ENCODE measurements at places on chromosomes 4 and X.

GRCh38 chrX:13666836-13667235 is 13.9 kb downstream of the TCEANC start:
- no peak for DNase-seq

DNA sequence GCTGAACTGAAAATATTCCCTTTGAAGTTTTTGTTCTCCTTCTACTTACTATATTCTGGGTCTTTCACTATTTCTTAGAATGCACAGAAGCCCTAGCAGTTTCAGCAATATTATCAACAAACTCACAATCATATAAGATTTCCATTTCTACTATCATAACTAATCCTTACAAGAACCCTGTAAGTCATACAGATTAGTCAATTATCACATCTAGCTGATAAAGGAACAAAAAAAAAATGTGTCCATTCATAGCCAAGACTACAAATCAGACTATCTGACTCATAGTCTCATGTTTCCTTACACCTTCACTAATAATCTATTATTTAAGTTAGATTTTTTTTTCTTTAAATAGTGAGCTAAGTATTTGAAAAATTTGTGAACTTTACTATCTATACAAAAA is 72.5 kb downstream of the LRBA start:
- DNase-seq, result no peak

- DNase-seq, result no peak
Observed at GRCh38 chrX:40922307-40922706, 162.9 kb upstream of the USP9X start.

GRCh38 chrX:107971636-107972035 is 10.5 kb downstream of the TEX13B start:
- DNase-seq, result no peak

DNA sequence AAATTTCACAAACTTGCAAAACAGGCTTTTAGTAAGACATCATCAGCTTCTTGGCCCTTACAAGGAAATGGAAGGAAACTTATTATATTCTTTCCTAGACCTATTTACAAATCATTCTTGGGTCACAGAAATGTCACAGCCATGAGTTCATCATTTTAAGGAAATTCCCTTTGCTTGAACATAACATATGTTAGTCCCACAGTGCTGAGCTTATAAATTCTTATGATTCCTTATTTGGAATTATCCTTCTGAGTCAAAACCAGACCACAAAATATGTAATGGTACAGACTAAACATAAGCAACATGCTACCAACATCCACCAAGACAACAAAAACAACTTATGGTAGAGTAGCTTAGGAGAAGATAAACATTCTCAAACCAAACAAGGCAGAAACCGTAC is 236.9 kb upstream of the CTSO start:
- DNase-seq, result no peak

DNA sequence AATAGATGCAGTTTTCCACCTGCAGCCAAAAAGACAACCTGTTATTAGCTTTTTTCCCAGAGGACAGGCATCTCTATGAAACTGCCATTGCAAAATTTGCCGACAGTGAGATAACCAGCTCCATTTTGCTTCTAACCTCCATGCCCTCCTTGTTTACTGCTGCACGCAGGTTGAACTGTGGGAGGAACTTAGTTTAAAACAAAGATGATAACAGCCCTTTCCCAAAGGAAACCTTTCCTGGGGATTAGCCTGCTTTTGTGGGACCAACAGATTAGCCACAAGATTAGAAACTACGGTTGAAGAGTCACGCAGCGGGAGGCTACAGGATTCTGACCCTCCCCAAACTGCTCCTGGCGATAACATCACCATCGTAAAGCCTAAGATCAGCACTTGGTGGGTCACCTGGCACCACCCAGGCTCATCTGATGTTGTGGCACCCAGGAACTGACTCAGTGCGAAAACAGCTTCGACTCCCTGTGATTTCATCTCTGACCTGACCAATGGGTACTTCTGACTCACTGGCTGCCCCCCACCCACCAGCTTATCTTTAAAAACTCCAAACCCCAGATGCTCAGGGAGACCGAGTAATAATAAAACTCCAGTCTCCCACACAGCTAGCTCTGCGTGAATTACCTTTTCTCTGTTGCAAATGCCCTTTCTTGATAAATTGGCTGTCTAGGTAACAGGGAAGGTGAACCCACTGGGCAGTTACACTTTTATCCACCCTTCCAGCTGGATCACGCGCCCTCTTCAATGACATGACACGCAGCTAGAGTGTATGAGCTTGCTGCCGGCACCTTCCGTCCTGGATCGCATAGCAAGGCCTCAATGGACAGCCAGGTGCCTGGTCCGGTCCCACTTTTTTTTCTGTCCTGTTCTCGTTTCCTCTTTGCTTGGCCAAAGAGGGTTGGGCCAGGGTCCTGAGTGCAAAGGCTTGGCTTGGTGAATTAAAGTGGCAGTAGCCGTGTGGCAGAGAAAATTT is 27.2 kb downstream of the NOP14 start:
- DNase-seq, result peak; percentile 48

DNA sequence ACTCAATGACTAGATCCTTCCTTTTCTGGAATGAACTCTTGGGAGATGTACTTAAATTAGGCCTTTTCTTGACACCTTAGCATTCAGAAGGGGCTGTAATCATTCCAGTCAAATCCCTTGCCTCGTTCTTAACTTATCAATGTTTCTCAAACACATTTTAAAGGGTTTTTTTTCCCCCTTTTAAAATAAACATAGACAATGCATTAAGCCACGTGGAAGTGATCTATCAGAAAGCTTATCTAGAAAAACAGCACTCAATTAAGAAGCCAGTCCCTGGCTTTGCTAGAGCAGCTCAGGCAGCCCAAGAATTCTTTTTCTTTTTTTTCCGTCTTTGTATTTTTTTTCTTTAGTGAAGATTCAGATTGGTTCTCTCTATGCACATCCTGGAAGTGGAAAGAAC is 118.2 kb downstream of the PCDH7 start:
- DNase-seq, result no peak

- peak; percentile 9 for DNase-seq
Observed at GRCh38 chr4:8617486-8618040, 25.0 kb downstream of the CPZ start.

GRCh38 chrX:71666240-71667223 is 814 bp upstream of the LOC101059915 start:
- DNase-seq, result no peak

- no peak for DNase-seq
Observed at GRCh38 chrX:28876408-28876807, 289.2 kb downstream of the IL1RAPL1 start.

DNA sequence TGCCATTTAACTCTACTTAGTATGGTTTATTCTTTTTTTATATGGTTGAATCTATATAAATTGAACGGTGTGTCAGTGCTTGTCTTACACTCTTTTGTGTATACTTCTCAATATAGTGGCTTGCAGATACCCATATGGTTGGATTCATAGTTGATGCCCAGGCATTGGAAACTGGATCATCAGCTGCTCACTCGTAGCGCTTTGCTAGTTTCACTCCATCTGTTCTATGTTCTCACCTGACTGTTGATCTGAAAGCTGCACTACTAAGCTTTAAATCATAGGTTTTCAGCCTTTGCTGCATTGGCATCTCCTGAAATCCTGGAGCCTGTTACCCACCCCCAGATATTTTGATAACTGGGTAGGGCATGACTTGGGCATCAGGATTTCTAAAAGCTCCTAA is 121.6 kb upstream of the DCLK2 start:
- DNase-seq, result no peak

- DNase-seq, result no peak
Observed at GRCh38 chr4:66330125-66330524, 659.8 kb upstream of the EPHA5 start.

DNA sequence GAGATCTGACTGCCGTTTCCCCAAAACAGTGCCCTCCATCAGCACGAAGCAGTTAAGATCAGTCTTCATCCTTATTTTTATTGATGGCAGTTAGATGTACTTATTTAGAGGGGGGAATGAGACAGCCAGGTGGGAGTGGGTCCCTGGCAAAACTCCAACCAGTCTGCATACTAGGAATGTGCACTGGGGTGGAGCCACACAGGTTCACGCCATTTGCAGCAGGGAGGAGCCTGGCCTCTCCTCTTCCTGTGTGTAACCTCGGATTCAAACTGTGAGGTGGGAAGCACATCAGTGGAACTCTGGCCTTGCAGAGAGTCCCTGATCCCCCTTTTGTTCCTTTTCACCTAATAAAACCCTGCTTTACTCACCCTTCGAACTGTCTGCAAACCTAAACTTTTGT is 987.7 kb upstream of the GRIA3 start:
- DNase-seq, result no peak
